Heart left ventricle (tissue), 16 donors: ENCODE measurements at places on chromosomes 5 and 9. TPM values are rescaled to one million over a fixed set of nuclear protein-coding genes. Genes with fewer than 3 reads are reported as not detected.

The DHX29 gene
- total RNA-seq = 26.8 TPM

The FOXD4L3 gene
- total RNA-seq = not detected

The PCDHAC2 gene
- total RNA-seq = 0.19 TPM

DNA sequence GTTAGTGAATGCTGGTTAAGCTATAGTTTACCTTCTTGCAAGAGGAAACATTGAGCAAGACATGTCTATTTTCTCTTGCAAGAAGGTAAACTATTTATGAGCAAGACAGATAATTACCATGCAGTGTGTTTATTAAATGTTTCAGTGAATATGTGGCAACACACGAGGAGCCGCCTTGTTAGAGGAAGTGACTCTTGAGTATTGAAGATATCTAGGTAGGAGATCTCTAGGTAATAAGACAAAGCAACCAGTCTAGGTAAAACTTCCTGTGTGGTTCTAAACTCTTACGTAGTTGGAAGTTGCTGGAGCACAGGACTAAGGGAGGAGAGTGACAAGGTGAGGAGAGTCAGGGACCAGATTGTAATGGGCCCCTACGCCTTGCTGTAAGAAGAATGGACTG is 16.8 kb downstream of the SKP2 start:
- no peak for DNase-seq

DNA sequence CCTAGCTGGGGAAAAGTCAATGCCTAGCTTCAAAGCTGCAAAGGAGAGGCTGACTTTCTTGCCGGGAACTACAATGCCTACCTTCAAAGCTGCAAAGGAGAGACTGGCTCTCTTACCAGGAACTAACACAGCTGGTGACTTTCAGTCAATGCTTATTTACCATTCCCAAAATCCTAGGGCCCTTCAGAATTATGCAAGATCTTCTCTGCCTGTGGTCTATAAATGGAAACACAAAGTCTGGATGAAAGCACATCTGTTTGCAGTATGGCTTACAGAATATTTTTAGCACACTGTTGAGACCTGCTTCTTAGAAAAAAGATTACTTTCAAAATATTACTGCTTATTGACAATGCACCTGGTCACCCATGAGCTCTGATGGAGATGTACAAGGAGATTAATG is 259.4 kb downstream of the PLK2 start:
- no peak for DNase-seq

DNA sequence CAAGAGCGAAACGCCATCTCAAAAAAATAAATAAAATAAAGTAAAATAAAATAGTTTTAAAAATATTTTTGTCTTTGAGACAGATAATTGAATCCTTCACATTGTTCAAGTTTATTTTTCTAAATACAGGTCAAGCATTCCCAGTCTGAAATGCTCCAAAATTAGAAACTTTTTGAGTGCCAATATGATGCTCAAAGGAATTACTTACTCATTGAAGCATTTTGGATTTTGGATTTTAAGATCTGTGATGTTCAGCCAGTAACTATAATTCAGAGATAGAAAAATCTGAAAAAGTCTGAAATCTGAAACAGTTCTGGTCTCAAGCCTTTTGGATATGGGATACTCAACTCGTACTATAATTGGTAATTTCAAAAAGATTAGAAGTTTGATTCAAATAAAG is 39.8 kb downstream of the RBM27 start:
- DNase-seq = no peak

- no peak for DNase-seq
These were observed 37.8 kb upstream of the TAS2R1 start for GRCh38 chr5:9667906-9668305.

- DNase-seq = no peak
These were observed 153.1 kb upstream of the ELL2 start for GRCh38 chr5:96114736-96115135.

- DNase-seq = no peak
These were observed 8.9 kb upstream of the C5orf58 start for GRCh38 chr5:170223906-170224305.
